ENCODE measurements at places on chromosomes 12 and 14. TPM values are rescaled to one million over a fixed set of nuclear protein-coding genes. Genes with fewer than 3 reads are reported as not detected.

DNA sequence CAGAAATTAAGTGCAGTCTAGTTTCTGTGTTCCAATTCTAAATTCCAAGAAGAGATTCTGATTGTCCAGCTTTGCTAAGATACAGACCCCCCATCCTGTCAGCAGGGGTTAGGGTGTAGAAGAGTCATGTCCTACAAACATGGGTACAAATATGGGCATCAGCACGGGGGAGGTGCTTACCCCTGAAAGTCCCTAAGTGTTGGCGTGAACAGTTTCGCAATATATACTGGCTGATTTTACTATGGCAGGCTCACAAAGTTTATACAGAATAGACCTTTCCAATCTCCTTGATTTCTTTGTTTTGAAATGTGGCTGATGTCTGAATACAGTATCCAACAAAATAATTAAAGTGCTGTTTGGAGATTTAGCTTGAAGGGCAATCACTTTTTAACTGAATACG is 71.6 kb upstream of the PPM1H start:
- no peak for DNase-seq

GRCh38 chr12:24226745-24227350 is 277.4 kb upstream of the SOX5 start:
- DNase-seq: no peak

- no peak for DNase-seq
These were observed 77.7 kb upstream of the SLC38A2 start for GRCh38 chr12:46450279-46450748.

- DNase-seq: no peak
These were observed 16.9 kb downstream of the BRF1 start for GRCh38 chr14:105283899-105284298.

DNA sequence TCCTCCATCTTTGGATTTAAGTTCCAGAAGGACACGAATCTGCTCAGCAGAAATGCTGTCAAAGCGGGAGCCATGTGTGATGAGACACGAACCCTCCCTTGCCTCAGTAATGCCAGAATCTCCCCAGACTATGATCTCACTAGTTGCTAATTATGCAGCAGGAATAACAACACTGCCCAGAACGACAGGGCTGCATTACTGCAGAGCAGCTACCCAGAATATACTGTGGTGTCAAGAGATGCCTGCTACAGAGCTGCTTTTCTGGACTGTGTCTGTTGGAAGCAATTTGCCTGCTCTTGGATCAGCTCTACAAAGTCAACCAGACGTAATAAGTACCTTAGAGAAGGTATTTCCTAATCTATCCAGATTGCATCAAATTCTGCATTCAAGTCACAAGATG is 5.5 kb downstream of the CSRNP2 start:
- no peak for DNase-seq

DNA sequence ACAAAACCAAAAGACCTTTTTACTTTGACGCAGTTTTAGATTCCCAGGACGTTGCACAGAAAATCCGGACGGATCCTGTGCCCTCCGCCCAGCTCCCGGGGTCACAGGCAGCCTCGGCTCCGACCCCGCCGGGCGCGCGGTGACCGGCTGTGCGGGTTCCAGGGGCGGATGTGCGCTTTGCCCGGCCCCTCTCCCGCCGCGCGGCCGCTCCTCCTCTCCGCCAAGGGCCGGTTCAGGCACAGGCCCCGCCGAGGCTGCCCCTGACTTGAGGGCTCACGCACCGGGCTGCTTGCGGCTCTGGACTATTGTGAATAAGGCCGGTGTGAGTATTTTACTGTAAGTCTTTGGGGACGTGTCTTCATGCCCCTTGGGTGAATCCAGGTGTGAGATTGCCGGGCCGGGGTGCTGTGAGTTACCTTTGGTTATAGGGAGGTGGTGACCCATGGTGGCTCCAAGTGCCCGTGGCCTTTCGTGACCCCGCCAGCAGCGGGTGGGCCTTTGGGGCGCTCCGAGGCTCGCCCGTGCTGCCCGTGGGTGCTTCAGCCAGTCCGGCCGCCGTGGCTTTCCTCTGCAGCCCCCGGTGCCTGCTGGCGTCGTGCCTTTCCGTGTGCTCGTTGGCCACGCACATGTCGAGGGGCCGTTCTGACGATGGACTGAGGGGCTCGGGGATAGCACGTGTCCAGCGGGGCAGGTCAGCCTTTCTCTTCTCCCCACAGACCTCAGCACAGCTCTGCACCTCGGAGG is 45.9 kb downstream of the NOC4L start:
- no peak for DNase-seq

DNA sequence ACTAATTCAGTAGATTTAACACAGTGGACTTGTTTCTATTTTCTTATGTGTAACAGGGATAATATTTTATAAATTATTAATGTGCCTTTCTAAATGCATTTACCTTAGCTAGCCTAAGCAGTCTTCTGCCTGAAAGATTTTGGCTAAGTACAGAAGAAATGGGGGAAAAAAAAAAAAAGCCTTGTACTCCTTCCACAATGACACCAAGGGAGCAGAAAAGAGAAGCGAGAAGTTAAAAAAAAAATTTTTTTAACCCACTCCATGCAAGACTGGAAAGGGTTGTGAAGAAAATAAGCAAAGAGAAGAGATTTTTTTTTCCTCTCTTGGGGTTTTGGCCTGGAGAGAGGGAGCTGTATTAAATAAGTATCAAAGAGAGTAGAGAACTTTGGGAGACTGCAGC is 28.7 kb downstream of the NELL2 start:
- DNase-seq: no peak

KRT71 gene
- not detected for total RNA-seq

DNA sequence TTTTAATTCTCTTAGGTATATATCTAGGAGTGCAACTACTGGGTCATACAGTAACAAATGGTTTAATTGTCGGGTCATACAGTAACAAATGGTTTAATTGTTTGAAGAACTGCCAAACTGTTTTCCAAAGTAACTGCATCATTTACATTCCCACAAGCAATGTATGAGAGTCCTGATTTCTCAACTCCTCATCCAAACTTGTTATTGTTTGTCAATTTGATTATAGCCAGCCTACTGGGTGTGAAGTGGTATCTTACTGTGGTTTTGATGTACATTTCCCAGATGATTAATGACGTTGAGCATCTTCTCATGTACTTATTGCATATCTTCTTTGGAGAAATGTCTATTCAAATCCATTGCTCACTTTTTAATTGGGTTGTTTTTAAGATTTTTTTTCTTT is 67.6 kb upstream of the CFL2 start:
- no peak for DNase-seq

DNA sequence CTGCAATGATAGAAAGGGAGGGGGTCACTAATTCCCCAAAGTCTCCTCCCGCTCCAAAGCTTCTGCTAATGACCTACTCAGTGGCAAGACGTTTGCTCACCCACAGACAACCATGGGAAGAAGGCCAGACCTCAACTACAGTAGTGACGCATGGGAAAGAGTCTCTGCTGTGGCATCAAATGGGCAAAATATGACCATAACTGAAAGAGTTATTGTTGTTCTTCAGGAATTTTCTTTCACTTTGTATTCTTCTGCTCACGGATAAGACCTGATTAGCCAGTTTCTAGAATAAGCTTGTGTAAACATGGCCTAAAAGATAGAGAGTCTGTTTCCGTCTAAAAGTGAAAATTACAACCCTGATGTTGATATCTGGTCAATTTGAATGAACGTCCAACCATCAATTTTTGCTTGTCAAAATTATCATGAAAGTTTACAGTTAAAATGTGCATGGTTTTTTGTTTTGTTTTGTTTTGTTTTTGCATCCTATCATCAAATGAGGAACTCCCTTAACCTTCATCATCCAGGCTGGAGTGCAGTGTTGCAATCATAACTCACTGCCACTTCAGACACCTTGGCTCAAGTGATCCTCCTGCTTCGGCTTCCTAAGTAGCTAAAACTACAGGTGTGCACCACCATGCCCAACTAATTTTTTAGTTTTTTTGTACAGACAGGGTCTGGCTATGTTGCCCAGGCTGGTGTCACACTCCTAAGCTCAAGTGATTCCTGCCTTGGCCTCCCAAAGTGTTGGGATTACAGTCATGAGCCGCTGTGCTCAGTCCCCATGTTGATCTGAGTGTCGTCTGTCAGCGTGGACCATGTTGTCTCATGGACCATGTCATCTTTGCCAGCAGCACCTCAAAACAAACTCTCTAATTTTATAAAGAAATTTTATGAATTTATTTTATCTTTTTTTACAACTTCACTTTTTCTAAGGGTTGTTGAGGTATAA is 7.0 kb downstream of the KRT6B start:
- DNase-seq: no peak

DNA sequence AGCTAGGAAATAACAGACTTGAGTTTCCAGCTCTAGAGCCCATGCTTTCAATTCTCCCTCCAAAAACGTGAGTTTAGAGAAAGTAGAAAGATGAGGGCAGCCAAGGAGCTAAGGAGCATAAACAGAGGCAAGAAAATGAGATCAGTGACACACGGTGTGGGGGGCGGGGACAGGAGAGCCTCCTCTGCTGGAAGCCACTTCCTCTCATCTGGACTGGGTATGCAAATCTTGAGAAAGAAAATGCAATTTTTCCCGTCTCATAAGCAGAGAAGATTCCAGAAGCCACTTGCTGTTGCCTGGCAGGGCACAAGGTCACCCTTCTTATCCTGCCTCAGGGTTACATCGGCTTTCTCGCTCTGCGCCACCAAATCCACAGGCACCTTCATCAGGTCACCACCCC is 6.0 kb downstream of the OR10P1 start:
- DNase-seq: no peak

- DNase-seq: no peak
These were observed 38.9 kb upstream of the RASSF3 start for GRCh38 chr12:64571411-64571810.

Measured in urinary bladder (tissue), 4 donors.